ENCODE measurements at places on chromosomes 7 and 10.

DNA sequence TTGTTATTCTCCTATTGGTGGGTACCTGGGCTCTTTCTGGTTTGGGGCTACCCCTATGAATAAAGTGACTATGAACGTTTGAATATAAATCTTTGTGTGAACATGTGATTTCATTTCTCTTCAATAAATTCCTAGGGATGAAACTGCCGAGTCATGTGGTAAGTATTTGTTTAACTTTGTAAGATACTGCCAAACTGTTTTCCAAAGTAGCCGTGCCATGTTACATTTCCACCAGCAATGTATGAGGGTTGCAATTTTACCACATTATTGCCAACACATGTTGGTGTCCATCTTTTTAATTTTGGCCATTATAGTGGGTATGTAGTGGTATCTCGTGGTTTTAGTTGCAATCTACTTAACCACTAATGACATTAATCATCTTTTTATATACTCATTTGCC, 94.7 kb downstream of the ZNRF2 start:
- no peak for DNase-seq

GRCh38 chr7:22420973-22421635, 64.2 kb upstream of the RAPGEF5 start:
- no peak for DNase-seq

DNA sequence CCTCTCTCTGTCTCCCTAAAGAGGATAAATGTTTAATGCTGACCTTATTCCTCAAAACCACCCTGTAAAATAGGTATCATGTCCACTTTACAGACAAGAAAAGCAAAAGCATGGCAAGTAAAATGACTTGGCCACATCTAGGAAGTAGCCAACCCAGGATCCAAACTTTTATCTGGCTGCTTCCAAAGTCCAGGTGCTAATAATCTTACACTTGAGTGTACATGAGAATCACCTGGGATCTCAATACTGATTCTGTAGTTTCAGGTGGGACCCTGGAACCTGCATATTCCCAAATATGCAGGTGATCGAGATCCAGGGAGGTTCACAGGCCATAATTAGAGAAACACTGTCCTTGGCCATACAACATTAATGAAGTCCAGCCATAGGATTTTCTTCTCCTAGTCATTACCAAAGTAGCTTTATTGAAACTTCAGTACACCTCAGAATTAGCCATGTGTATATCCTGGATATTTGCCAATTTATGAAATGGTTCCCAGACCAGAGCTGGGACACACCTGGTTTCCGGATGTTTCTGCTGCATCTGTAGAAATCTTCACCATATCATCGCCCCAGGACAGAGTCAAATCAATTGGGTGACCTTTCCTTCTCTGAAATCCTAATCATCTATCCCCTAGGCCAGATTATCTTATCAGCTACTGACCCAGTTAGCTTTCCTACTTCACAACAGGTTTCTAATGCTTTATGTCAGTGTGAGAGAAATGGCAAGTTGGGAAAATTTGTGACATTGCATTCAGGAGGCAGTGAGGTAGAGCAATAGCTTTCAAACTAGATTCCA, 119.1 kb upstream of the KMT2E start:
- no peak for DNase-seq

DNA sequence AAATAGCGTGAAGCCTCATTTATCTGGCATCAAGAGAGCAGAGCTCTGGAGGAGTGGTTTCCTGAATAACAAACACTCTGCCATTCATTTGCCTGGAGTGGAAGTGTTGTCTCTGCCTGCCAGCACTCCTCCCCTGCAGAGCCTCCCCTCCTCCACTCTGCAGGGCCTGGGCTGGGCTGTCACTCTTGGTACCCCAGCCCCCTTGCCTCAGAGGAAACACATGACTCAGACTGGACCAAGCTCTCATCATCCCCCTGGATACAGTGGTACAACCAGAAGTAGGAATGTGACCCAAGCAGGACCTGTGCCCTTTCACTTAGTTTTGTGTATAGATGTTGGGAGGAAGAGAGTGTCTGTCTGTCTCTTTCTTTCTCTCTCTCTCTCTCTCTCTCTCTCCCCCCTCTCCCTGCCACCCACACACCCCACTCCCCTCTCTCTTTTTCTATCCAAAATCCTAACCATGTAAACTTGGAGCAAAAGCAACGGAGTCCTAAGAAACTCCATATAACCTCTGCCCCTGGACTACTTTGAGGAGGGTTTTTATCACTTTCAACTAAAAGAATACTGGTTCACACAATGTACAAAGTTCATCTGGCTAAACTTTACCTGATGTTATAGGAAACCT, 43.9 kb downstream of the DOCK4 start:
- DNase-seq: no peak

GRCh38 chr10:59181668-59182067, 5.2 kb downstream of the PHYHIPL start:
- no peak for DNase-seq

- no peak for DNase-seq
These were observed 248.5 kb upstream of the GRB10 start for GRCh38 chr7:51031216-51031615.

DNA sequence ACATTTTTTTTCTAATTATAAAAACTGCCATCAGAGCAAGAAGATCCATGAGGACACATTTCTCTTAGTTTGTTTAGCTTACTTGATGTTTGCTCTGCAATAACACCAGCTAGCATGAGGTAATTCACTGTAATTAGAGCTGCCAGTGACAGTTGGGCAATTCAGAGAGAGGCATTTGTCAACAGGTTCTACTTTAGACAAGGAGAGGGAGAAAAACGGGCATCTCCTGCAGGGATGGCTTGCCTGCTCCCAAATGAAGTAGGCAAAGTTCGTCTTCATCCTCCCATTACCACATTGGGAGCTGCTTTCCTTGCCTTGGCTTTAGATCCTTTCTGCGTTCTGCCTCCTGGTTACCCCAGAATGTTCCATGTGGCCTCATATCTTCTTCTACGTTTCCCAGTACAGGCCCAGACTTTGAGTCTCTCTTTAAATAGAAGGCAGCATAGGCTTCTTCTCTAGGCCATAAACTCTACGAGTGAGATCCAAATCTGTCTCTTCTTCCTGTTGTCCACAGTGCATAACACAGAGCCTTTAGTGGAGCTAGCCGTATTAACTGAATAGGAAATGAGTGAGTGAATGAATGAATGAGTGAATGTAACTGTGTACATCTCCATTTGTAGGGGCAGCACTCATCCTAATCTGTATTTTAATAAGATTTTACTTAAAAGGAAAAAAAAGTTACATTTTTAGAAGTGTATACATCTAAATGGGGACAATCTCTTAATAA, 21.2 kb downstream of the ASB15 start:
- no peak for DNase-seq

DNA sequence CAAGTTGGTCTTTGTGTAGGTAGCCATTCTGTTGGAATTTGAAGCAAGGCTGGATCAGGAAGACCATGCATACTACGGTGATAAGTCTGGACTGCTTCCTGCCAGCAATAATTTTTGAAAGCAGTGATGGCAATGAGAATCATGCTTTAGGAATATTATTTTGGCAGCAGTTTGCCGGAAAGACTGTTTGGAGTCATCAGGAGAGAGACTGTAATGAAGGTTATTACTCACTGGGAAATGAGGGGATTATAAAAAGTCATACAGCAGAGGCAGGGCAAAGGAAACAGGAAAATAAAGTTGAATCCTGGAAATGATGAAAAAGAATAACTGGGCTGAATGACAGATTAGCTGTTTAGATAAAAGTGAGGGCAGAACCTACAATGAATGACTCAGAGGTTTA, 1136.8 kb upstream of the AUTS2 start:
- no peak for DNase-seq

DNA sequence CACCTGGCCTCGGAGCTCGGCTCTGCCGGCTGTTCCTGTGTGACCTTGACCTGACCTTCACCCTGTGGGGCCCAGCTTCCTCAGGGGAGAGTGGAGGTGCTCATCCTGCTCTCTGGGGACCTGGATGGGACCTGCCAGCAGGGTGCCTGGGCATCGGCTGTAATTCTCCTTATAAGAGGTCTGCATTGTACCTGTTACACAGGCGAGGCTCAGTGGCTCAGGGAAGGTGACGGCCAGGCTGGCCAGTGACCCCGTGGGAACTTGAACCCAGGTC, 29.0 kb downstream of the RET start:
- no peak for DNase-seq

GRCh38 chr7:50497968-50498367, 47.8 kb upstream of the FIGNL1 start:
- no peak for DNase-seq

- no peak for DNase-seq
These were observed 80.9 kb downstream of the LRRC4 start for GRCh38 chr7:127950233-127950935.

- DNase-seq: no peak
These were observed 16.1 kb downstream of the LYZL1 start for GRCh38 chr10:29304995-29305335.

DNA sequence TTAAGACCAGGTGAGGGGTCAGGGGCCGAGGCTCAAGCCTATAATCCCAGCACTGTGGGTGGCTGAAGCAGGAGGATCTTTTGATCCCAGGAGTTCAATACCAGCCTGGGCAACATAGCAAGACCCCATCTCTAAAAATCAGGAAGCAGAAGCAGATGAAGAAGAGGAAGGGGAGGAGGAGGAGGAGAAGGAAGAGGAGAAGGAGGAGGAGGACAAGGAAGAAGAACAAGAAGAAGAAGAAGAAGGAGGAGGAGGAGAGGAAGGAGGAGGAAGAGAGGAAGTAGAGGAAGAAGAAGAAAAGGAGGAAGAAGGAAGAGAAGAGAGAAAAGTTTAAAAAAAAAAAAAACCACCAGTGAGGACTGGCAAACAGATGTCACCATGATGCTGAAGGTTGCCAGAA, 92.0 kb upstream of the TMEM26 start:
- DNase-seq: no peak

- DNase-seq: no peak
These were observed 4.9 kb upstream of the PHKG1 start for GRCh38 chr7:56097700-56098099.

GRCh38 chr10:33974976-33975478, 640.6 kb upstream of the NRP1 start:
- DNase-seq: no peak

DNA sequence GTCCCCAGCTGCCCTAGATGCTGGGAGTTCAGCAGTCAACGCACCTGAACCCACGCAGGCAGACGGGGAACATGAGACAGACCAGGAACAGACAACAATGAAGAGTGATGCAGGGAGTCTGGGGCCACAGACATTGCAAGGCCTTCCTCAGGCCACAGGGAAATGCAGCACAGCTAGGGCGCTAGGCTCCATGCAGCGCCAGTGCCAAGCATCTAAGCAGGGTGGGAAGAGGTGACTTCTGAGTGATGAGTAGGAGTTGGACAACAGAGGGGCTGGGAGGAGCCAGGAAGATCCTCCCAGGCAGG, 7.7 kb upstream of the RET start:
- DNase-seq: no peak

DNA sequence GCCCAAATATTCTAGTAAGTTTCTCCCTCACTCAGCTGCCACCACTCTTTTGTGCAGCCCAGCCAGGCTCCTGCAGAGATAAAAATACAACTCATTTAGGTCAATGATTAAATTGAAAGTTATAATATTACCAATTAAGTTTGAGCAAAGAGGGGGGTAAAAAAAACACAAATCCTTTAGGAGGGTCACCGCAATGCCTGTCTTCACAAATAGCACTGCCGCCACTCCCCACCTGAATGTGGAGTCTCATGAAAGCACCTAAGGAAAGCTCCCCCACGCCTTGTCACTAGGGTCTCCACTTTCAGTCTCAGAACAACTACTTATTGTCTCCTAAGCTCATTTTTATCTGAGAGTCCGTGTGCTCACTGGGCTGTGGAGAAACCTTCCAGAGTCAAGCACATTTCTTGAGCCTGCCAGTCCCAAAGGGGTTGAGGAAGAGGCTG, 148.7 kb downstream of the FGFR2 start:
- DNase-seq: no peak

DNA sequence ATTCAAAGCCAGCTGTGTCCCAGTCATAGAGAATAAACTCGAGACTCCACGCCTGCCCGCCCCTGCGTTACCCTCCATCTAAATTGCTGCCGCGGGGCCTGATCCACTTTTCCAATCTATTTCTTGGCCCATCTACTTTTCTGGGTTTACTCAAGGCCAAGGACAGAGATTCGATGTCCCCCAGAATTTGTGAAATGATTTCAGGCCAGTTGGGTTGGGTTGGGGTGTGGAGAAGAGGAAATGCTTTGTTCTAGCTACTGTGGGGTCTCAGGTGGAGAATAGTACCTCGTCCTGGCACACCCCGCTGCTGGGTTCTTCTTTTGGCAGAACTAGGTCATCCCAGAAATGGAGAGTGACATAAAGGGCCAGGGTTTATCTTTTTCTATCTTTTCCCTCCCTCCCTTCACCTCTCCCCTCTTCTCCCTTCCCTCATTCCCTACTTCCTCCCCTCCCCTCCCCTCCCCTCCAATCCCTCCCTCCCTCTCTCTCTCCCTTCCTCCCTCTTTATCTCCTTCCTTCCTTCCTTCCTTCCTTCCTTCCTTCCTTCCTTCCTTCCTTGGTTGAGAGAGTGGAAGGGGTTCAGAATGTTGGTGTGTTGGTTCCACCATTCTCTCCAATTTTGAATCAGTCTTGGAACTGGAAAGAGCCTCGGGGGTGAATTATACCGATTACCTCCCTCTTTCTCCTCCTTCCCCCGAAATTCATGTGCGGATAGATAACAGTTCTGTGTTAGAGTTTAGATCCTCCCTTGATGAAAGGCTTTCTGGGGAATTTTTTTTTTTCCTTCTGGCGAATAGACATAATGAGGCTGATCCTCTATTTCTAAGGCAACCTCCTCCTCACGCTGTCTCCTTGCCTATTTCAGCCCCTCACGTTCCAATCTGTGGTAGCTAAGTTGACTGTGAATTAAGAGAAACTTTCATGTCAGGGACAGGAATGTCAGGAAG, 1.2 kb upstream of the TMEM229A start:
- DNase-seq: no peak

- DNase-seq: no peak
These were observed 80.4 kb downstream of the UPF2 start for GRCh38 chr10:11962176-11962575.

- no peak for DNase-seq
These were observed 226.9 kb downstream of the WDR11 start for GRCh38 chr10:121078036-121078435.

GRCh38 chr7:103855671-103856070, 133.8 kb downstream of the RELN start:
- no peak for DNase-seq
